ENCODE measurements at places on chromosomes 3 and 15.
A peak's percentile ranks its signal among the peaks of the same experiment; 100 is the strongest.

GRCh38 chr15:27535445-27536129, 563.5 kb downstream of the OCA2 start:
- DNase-seq, result no peak

- DNase-seq, result no peak
These were observed 7.0 kb downstream of the BHLHE40 start for GRCh38 chr3:4986175-4986781.

GRCh38 chr3:153600896-153601295, 438.9 kb downstream of the RAP2B start:
- no peak for DNase-seq

DNA sequence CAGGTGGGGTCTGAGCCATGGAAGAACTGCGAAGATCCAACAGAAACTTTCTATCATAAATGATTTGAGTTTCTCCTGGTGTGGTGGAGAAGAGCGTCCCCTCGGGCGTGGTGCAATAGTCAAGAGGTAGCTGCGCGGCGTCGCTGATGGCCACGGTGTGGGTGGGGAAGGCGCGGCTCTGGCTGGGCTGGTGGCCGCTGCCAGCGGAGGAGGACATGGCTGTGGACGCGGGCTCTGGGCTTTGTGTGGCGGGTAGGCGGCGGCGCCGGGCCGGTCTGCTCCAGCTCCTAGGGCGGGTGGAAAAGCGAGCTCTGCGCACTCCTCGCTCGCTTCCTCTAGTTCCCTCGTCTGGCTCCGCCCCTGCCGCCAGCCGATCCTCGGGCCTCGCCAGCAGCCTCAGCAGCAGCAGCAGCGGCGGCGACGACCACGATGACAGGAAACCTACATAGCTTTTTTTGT, 5.9 kb downstream of the STARD9 start:
- peak; percentile 87 for DNase-seq

DNA sequence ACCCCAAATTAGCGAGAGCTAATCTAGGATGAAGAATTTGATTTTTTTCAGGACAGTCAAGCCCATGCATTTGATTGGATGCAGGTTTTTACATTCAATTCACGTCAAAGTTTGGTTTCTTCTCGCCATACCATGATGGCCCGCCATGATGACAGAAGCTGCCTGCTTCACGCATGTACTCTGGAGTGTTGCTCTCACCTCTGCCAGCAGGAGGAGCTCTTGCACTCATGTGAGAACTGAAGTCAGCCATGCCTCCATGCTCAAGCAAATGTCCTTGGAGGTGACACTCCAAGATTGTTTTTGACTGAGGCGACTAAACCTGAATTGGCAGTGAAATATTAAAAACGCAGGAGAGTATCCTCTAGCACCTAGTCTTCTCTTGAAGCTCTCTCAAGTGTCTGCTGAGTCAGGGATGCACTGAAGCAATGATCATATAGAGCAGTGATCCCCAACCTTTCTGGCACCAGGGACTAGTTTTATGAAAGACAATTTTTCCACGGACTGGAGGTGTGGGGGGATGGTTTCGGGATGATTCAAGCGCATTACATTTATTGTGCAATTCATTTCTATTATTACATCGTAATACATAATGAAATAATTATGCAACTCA, 120.9 kb downstream of the SAMMSON start:
- DNase-seq, result no peak

- no peak for DNase-seq
These were observed 4.8 kb downstream of the CHD2 start for GRCh38 chr15:92904722-92905571.

GRCh38 chr3:37729119-37729518, 132.6 kb upstream of the CTDSPL start:
- DNase-seq, result no peak

DNA sequence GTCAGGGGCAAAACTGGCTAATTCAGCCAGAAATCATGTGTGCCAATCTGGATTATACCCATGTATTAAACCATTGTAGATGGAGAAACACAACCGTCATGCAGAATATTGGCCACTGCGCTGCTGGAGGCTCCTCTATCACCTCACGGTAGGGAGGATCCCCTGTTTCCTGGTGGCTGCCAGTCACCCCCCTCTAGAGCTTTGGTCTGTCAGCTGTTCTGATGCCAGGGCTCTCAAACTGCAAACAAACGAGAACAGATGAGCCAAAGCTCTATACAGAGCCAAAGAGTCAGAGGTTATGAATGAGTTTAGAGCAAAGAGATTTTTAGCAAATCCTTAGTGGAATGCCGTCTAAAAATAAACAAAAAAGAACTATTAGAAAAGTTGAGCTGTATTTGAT, 62.5 kb downstream of the IL20RB start:
- DNase-seq, result no peak

- no peak for DNase-seq
These were observed 6.9 kb downstream of the INAFM2 start for GRCh38 chr15:40330368-40330836.

DNA sequence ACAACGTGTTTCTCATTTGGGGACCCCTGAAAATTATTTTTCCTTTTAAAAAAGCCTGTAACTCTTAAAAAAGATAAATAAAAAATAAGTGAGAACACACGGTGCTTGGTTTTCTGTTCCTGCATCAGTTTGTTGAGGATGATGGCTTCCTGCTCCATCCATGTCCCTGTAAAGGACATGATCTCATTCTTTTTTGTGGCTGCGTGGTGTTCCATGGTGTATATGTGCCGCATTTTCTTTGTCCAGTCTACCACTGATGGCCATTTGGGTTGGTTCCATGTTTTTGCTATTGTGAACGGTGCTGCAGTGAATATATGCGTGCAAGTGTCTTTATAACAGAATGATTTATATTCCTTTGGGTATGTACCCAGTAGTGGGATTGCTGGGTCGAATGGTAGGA, 2.3 kb downstream of the TSPAN3 start:
- DNase-seq, result no peak

- DNase-seq, result no peak
These were observed 17.8 kb downstream of the PRICKLE2 start for GRCh38 chr3:64207289-64208080.

DNA sequence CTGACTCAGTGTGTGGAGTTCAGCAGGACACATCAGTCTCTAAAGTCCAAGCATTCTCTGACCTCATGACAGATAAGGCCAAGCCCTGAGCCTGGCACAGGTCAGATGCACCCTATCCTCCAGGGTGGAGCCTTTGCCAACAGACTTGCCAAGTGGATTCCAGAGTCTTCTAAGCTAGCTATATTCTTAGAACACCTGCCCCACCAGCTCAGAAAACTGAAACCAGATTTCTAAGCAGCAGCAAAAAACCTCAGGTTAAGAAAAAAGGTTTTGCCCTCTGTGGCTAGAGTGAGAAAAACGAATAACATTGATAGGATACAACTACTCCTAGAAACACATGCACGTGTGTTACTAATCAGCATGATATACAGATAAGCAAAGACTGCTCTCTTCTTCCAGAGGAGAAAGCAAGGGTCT, 11.6 kb downstream of the RMDN3 start:
- DNase-seq, result no peak

GRCh38 chr15:74525945-74526344, 15.1 kb upstream of the ARID3B start:
- no peak for DNase-seq

DNA sequence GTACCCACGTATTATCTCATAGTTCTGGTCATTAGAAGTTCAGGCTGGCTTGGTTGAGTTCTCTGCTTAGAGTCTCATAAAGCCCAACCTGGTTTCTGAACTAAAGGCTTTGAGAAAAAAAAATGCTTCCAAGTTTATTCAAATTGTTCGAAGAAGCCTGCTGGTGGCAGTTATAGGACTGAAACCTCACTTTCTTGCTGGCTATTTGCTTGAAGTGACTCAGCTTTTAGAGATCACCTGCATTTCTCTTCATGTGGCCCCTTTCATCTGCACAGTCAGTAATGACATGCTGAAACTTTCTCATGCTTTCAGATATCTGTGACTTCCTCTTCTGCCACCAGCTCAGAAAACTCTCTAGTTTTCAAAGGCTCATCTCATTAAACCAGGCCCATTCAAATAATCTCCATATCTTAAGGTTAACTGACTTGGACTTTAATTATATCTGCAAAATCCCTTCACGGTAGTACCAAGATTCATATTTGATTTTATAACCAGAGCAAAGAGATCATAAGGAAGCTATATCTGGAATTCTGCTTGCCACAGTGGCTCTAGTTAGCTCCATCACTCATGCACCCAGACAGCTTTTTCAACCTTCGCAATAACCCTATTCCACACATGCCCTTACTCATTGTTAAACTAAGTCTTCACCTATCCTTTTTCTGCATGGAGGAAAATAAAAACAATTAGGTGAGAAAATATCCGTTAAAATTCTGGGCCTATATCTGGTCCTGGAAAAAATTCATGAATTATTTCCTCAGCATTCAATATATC, 433.8 kb upstream of the CBLB start:
- no peak for DNase-seq

- DNase-seq, result no peak
These were observed 71.4 kb downstream of the C3orf80 start for GRCh38 chr3:160296591-160296990.

DNA sequence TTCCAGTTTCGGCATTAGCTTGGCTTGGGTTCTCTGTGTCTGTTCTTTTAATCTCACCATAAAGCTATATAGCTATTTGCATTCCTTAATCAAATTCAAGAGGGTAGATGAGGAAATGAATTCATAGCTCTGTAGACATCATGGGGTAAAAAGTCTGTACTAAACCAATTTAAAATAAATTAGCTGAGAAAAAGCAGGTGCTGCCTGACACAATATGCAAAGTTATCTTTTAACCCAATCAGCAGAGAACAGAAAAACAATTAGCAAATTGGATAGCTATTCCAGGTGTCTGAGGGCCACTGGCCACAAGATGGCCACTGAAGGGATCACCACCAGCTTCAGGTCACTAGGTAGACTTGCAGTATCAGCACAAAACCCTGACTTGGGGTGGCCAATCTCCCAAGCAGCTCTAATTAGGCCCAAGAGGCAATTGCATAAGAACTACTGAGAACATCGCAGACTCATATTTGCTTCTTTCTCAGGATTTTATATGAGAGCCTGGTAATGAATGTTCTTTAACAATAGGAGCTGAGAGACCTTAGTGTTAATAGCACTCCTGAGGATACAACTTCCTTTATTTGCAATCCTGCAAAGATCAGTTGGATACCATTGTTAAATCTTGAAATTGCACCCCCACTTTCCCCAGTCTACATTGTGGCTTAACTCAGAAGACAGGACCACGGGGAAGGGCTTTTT, 494.3 kb downstream of the PDCD6IP start:
- no peak for DNase-seq

DNA sequence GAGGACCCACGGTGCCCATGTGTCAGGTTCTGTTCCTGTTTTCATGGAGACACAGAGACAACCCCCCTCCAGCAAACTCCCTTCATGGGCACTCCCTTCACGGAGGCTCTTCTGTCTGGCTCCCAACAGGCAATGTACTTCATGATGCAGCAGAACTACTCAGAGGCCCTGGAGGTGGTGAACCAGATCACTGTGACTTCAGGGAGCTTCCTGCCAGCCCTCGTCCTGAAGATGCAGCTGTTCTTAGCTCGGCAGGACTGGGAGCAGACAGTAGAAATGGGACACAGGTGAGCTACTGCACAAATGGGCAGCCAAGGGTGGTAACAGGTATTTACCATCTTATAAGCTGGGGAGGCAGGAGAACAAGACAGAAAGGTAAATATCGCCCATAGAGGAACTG, 7.0 kb downstream of the TTC21A start:
- no peak for DNase-seq

GRCh38 chr3:40086890-40087883, 222.3 kb upstream of the EIF1B start:
- DNase-seq, result no peak

DNA sequence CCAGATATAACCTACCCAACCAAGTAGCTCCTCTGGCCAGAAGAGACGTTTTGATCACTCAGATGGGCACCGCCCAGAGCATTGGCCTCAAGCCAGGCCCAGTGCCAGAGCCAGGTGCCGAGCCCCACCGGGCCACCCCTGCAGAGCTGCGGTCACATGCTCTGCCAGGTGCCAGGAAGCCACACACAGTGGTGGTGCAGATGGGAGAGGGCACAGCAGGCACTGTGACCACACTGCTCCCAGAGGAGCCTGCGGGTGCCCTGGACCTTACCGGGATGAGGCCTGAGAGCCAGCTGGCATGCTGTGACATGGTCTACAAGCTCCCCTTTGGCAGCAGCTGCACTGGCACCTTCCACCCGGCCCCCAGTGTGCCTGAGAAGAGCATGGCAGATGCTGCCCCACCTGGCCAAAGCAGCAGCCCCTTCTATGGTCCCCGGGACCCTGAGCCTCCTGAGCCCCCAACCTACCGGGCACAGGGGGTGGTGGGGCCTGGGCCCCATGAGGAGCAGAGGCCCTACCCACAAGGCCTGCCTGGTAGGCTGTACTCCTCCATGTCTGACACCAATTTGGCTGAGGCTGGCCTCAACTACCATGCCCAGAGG, 19.1 kb upstream of the APEH start:
- no peak for DNase-seq

DNA sequence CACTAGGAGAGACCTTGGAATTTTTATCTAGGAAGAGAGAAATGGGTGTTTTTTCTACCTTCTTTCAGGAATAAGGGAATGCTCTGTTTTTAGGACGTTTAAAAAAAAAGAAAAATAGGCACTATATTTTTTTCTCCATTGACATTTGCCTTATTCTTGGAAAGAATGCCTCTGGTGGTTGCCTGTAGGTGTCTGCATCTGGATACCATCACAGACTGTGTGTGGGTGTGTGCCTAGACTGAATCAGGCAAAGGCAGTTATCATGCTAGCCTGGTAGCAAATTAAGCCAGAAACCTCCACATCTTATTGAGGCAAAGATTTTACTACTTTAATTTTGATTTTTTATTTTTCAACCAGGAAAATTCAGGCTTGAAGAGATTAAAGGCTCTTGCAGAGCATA, 513.6 kb upstream of the KCNMB2 start:
- DNase-seq, result no peak

GRCh38 chr3:127304121-127304744, 16.4 kb upstream of the PRR20G start:
- peak; percentile 97 for DNase-seq

- DNase-seq, result no peak
These were observed 50.2 kb downstream of the RAD54L2 start for GRCh38 chr3:51588724-51589123.

- DNase-seq, result no peak
These were observed 381.8 kb downstream of the NAALADL2 start for GRCh38 chr3:175240921-175241320.

All from RWPE2 (cell line).